ENCODE measurements at places on chromosomes 5 and 9.
A peak's percentile ranks its signal among the peaks of the same experiment; 100 is the strongest.

DNA sequence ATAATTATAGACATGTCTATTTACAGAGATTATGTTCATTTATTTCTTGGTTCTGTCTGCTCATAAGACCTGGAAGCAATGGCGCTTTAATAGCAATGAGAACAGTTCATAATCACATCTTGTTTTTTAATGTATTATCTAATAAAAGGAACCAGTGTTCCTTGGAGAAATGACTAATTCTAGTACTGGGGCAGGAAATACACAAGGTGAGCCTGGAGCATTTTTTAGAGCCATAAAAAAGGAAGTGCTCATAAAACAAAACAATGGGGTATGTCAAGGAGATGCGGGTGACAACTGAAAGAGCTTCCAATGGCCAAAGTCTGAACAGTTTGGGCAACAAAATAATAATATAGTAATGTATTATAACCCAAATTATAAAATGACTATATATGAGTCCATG lies 531.9 kb upstream of the CHD1 start:
- no peak for DNase-seq

GRCh38 chr5:148928141-148928540 lies 101.7 kb downstream of the ADRB2 start:
- DNase-seq = no peak

DNA sequence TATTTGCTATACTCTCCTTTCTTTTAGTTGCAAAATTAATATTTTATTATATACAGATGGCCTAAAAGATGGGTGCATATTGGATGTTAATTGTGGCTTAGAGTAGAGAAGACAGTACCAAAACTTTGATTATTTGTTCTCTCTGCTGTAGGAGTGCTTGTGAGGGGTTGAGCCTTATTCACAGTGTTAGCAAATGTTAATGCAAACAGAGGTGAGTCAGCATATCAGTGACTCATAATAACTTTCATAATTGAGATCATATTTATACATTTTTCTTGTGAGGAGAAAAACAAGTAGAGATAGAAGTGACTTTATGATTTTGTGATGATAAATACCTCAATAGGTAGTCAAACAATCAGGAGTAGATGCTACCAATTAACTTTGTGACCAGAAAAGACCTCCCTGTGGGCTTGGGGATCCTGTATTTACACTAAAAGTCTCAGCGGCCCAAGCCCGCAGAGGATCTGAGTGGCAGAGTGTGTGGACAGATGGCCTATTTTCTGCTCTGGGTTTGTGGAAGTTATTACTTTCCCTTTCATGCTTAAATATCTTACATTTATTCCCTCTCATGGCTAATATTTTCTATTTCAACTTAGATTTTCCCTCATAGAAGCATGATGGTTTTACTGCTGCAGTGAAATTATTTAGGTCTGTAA lies 226.5 kb downstream of the TAF11L14 start:
- peak; percentile 29 for DNase-seq

DNA sequence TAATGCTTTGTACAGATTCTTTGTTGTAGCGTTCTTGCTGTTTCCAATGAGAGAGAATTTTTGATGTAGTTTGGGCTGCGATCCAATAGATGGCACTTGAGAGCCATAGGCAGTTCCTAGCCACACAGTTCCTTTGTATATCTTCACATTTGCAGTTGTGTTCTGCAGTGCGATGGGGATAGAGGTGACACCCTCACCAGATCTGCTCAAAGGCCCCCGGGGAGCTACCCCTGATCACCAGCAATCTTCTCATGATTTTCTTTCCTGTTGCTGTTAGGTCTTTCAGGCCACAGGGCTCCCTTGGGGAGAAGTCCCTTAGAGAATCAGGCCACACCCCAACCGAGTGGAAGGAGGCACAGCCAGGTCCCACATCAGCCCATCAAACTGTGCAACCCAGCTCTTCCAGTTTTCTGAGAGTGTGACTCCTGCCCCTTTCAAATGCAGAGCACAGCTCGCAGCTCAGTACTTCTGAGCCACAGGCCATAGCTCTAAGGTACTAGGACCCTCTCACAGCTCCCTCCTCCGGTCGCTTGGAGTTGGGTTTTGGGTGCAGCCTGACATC lies 353.7 kb downstream of the SLCO4C1 start:
- DNase-seq = no peak

DNA sequence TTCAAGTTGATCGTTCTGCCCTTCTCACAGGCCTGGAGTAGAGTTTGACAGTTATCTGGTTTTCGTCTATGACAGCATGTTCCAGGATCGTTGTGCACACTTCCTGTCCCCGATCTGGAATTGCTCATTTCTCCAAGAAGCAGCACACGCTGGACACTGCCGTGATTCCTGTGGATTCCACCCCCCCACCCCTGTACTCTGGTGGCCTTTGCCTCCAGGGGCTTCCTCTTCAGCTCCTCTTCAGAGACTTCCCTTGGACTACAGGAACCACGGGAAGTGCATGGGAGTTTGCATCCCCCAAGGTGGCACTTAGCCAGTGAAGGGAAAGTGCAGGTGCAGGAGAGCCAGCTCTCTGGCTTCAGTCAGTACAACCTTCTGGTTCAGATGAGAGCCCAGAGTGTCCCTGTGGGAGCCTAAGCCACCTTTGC lies 160.7 kb downstream of the CACNA1B start:
- DNase-seq = no peak

DNA sequence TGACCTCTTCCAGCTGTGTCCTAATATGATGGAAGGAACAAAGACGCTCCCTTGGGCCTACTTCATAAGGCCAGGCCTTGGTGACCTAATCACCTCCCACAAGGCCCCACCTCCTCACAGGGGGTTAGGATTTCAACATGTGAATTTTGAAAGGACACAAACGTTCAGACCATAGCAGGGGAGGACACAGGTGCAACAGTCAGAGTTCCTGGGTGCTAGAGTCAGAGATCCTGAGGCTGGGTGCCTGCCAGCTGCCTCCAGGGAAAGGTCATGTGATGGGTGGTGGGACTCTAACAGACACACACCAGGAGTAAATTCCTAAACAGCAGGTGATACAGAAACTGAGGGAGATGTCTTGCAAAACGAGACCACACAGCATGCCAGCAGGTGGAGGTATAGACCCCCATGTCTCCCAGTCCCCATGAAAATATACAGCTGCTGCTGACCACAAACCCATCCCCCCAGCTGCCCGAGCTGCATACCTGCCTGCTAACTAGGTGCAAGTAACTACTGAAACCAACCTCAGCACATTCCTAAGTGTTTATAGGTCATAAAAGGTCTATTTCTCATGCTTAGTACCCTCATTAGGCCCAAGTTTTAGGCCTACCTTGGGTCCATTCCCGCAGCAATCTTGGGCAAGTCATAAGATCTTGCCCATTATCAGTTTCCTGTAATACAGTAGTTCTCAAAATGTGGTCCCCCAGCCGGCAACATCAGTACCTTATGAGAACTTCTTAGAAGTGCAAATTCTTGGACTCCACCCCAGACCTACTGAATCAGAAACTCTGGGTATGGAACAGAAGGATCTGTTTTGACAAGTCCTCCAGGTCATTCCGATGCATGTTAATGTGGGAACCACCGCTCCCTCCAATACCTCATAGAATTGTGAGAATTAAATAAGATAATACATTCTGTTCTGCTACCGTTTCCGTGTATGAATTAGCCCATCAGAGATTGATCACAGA lies 245.3 kb downstream of the ENC1 start:
- no peak for DNase-seq

- no peak for DNase-seq
Observed at GRCh38 chr9:88923653-88924288, 67.5 kb upstream of the S1PR3 start.

DNA sequence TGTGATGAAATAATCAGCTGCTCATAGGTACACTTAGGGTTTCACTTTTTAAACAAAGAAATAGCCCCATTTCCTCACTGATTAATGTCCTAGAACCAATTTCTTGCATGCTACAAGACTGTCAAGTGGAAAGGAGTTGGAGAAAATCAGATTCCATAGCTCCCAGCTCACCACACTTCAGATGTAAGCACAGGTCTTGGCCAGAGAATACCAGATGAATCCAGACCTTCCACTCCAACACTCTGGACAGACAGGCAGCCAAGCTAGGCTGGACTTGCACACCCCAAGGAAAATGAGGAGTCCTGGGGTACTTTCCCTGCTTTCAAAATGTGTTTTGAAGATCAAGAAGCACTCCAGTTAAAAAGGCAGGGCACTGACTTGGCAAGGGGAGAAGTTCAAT lies 68.5 kb downstream of the KLHL3 start:
- DNase-seq = no peak

DNA sequence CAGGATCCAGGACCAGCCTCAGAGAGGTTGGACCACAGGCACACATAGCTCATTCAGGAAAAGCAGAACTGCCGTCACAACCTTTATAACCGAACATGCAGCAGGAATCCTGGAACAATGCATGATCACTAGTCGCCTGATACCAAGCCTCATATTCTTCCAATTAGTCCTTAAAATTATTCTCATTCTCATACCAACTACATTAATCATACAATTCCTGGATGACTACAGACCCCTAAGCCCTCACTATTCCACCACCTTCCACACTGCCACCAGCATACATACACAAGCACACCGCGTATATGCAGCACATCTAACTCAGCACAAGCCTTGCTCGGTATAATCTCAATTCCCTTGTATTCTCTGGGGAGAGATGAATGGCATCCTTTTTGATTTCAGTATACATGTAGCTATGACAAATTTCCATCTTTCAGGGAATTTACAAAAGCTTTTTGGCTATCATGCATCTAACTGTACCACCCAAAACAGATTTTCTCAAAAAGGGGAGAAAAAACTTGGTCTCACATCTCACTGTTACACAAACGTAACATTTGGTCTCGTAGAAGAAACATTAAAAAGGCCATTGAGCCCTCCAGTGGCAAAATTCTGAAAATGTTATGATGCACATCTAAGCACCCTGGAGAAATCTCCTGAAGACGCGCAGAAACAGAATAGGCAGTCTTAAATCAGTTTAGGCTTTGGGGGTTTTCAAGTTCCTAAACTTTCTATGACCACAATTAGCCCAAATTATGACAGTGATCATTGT lies 46.2 kb downstream of the MCTP1 start:
- no peak for DNase-seq

GRCh38 chr9:12095931-12096330 lies 597.3 kb upstream of the TYRP1 start:
- DNase-seq = no peak

- peak; percentile 72 for DNase-seq
Observed at GRCh38 chr5:142977363-142978051, 207.3 kb downstream of the ARHGAP26 start.

DNA sequence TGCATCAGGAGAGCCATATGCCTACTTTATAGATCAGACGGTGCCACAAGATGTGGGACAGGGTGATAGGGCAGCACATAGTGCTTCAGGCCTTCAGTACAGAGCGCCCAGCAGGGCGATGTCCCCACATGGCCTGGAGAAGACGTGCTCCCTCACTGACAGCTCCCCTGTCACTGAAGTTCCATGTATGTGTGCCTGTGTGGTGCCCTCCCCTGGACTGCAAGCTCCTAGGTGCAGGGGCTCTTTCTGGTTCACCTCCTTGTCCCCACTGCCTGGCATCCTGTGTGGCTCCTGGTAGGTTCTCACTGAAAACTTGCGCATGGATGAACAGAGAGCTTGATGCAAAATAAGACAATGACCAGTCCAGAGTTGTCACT lies 233.1 kb downstream of the GADD45G start:
- DNase-seq = no peak

DNA sequence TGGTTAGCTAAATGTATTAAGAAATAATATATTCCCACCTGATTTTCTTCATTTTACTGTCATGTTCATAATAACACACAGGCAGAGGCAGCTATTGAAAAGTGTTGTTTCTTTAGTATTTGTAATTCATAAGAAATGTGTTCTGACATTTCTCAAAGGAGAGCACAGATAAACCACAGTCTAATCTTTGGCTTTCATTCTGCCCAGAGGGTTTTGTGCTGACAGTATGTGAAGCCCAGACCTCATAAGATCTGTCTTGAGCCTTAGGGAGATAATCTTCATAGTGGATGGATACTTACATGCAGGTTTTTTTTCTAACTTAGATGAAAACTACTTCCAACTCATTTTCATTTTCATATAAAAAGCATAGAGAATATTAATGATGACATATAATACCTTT lies 206.1 kb downstream of the CHSY3 start:
- no peak for DNase-seq

- DNase-seq = no peak
Observed at GRCh38 chr5:87524217-87524616, 111.5 kb upstream of the CCNH start.

DNA sequence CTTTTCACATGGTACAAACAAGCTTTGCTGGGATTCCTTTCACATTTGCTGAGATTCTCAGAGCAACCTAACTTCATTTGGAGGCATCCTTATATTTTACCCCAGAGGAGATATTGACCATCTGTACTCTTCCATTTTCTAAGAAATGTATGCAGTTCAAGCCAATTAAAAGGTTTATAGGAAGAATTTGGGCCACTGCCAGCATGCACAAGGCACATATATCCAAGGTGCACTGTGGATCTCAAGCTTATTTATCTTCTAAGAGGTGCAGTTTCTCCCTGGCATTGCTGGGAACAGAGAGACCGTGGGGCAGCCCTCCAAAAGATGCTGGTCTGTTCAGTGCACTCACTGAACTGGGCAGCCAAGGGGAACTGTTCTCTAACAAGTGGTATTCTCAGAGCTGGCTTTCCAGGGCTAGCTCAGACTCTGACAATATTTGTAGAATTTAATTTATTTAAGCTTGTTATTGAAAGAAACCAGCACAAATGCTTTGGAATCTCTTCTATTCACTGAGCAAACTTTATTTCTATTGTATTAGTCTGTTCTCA lies 213.3 kb downstream of the TENT4A start:
- no peak for DNase-seq

DNA sequence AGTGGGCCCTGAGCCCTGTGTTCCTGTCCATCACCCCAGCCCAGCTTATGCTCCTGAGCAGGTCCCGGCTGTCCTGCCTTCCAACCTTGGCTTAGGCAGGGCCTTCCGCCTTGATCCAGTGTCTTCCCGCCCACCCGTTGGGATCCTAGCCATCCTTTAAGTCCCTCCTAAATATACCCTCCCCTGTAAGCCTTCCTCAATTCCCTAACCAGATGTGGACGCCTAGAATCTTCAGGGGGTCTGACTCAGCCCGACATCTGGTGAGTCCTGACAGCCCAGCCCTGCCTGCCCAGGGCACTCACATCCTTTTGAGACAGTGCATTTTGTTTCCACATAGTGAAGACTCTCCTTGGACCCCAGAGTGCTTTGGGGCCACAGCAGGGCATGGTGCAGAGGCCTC lies 23.7 kb downstream of the SLC6A7 start:
- peak; percentile 61 for DNase-seq

DNA sequence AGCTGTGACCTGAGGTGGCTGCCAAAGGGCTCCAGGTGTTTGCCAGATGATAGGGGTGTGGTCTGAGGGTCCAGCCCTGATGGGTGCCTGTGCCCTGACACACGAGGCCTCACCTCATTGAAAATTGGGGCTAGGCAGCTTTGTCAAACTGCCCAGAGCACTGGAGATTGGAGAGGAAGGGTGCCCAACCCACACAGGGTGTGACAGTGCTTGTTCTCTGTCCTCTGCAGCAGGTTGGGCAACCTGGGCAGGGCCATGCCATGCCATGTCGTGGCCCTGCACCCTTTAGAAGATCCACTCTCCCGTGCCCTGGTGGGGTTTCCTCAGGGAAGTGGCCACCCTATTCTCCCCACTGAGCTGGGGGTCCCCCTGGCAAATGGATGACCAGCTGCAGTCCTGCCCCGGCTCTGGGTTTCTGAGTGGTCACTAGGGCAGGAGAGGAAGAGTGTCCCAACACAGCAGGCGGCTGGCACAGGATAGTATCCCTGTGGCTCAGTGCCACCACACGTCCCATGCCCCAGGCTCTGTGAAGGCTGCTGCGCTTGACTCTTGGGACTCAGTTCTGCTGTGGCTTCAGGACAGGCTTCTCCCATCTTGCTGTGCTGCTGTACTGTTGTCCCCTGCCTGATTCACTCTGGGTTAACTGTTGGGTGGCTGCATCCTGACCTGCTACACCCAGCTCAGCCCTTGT lies 100.8 kb upstream of the PITX1 start:
- DNase-seq = no peak
